ENCODE measurements at places on chromosomes 4 and X.

DNA sequence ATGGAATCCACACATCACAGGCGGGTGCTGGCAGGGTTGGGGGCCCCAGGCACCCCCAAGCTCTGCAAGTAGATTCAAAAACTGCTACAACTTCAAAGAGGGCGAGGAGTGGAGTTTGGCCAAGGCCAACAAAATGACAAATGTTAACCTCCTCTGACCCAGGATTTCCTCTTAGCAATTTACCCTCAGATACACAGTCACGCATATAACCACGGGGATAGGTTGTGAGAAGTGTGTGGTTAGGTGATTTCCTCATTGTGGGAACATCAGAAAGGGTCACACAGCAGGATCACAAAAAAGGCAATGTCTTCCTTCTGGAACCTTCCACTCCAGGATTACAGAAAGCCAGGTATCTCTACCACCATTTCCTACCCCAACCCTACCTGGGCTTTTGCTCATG lies 62.4 kb downstream of the C4orf50 start:
- no peak for DNase-seq

- DNase-seq: peak; percentile 37
These were observed 653 bp downstream of the BEX1 start for GRCh38 chrX:103063191-103063845.

DNA sequence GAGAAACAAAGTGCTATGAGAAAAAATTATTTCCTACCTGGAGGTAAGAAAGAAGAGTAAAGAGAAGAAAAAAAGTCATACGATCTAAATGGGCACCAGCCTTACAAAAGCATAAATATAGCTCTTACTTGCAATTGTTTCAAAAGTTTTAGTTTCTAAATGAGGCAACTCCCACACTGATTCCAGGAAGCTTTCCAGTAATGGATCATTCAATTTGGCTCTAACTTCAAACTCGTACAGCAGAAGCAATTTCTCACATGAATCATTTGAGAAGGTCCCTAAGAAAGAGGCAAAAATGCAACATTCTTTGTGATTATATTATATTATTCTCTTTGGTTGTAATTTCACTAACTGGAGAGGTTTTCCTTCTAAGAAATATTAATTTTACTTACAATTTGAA lies 109.9 kb downstream of the DLG3 start:
- no peak for DNase-seq

GRCh38 chrX:133482056-133482952 lies 67.0 kb upstream of the GPC4 start:
- DNase-seq: no peak

DNA sequence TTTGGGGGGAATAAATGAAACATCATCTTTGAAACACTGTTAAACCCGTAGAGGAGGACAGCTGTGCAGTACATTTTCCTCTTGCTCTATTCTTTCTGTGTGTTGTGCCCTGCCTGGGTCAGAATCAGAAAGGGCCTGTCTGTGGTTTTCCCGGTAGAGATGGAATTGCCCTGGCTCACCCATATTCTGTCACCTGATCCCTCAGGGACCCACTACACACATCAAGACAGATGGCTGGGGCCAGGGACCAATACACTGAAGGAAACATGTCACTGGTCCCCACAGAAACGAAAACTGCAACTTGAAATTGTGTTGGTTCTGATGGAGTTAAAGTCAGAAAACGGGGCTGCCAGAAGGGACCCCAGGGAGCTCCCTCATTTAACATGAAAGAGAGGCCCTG lies 114.9 kb downstream of the ZNF827 start:
- peak; percentile 75 for DNase-seq

DNA sequence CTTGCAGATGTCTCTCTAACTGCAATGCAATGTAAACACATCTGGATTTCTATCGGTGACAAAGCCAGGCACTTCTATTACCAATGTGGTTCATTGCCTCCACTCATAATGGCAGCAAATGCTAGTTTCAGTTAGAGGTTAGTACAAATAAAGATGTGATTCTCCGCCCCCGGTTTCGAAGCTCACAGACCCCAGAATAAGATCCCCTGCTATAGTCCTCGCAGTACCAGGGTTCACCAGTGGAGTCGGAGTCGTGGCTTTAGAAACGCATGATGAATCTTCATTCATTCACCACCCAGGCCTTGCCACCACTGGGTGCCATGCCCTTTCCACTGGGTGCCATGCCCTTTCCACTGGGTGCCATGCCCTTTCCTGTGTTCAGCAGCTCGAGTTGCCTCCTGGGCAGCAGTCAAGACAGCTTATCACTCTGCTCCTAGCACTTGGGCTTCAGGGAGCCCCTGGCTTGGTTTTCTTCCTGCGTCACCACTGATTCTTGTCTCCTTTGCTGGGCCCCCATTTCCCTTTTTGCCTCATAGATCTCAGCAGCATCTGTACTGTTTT lies 3.5 kb upstream of the NAA10 start:
- no peak for DNase-seq

GRCh38 chrX:114165537-114165936 lies 418.3 kb upstream of the HTR2C start:
- DNase-seq: no peak

DNA sequence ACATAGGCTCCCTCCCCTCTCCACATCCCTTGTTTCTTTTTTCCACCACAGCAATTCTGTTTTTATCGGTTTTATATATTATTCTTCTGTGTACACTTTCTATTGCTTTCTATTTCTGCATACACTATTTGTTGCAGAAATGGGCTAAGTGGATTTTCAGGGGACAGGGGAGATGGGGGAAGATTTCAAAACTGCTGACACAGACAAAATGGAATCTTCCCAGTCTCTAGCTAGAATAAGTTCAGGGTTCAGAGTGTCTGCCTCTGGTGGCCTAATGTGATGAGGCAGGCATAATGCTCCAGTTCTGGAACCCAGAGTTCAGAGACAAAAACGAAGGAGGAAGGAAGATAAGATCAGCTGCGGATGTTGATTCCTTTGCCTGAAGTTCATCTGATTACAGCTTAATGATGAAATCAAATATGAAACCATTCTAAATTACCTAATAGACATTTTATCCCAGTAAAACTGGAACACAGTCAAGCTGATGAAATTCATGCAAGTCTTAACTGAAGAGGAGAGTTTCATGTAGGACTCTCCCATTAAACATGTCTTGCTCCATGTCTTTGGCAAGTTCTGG lies 447.1 kb downstream of the AFF2 start:
- DNase-seq: no peak

- no peak for DNase-seq
These were observed 1284.0 kb downstream of the RAPGEF2 start for GRCh38 chr4:160386846-160387245.

GRCh38 chrX:75522565-75523431 lies at the start of gene ZDHHC15:
Gene ZDHHC15, minus strand, starts transcription at chrX:75523037. Its CDS starts 13 bp downstream, at chrX:75523024.
- DNase-seq: no peak

- DNase-seq: no peak
These were observed 225.2 kb upstream of the SLIT2 start for GRCh38 chr4:20026456-20026855.

- DNase-seq: no peak
These were observed 73.1 kb upstream of the ANKRD50 start for GRCh38 chr4:124785645-124786044.

- DNase-seq: peak; percentile 23
These were observed 64.1 kb downstream of the RLIM start for GRCh38 chrX:74550295-74550802.

- no peak for DNase-seq
These were observed 142.9 kb downstream of the BCOR start for GRCh38 chrX:39954851-39955250.

GRCh38 chr4:138686106-138686835 lies 329.3 kb upstream of the NOCT start:
- DNase-seq: no peak

GRCh38 chr4:152700151-152700550 lies 20.4 kb upstream of the TMEM154 start:
- no peak for DNase-seq

DNA sequence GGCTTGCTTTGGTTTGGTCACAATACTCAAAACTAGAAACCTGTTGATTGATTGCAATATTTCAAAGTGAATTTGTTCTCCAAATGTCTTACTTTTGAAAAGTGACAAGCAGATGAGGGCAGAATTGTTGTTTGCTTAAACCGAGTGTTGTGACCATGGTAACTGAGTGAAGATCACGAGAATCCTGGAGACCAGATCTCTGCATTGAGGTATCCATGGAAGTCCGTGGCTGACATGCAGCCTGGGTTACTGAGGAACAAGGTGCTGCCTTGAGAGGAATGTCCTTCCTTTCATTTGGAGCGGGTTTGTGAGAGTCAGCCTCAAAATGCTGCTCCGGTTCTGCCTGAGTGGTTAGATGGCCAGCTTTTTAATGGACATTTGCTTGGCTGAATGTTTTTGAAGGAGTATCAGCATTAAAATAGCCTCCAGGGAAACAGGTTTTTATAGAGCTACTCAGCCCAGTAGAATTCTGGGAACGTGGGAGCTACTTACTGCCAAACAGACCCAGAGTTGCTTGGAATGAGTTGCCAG lies 31.3 kb downstream of the NYX start:
- DNase-seq: no peak

DNA sequence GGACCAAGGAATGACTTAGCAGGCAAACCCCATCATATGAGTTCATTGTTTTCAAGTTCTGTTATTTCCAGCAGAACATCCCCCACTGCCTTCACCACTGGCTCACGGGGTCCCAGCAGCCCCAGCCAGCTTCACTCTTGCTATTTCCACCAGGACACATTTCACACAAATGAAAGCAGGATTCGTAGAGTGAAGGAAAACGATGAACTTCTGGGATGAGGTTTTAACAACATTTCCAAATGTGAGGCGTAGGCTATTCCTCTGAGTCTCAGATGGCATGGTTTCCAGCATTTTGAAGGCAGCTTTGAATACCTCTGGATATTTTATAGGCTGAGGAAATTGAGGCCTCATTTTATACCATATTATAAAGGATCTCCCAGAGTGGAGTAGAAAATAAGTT lies 32.9 kb upstream of the EGFL6 start:
- no peak for DNase-seq

GRCh38 chr4:102430461-102430910 lies 70.7 kb upstream of the NFKB1 start:
- DNase-seq: no peak

DNA sequence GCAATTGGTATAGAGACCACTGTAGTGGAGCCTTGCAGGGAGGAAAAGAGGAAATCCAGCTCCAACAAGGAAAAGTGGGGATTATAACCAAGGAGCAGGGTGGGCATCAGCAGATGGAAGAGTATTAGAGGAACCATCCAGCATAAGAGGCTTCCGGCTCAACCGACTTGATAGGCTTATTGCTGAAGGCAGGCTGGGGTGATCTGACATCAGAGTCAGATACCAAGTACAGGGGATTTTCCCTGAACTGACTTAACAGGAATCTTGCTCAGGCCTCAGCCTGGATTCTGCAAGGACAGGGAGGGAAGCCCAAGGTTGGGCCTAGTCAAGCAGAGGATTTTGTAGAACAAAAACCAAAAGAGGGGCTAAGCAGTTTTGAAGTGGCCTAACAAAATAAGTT lies 129.6 kb downstream of the DCLK2 start:
- DNase-seq: no peak

DNA sequence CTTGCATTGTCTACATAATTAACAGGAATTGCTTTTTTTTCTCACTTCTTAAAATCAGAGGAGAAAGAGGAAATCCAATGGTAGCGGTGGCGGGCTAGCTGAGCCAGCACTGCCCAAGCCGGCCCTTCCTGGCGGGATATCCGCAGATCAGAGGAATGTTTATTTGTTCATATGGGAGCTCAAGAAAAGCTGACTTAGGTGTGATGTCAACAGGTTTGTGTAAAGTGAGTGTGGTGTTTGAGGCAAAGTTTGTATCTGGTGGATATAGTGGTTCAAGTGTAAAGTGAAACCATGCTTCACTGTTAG lies 466 bp upstream of the SLC39A8 start:
- no peak for DNase-seq

- peak; percentile 64 for DNase-seq
These were observed 811 bp downstream of the FLNA start for GRCh38 chrX:154373340-154374306.

GRCh38 chrX:38061335-38061734 lies 55.0 kb downstream of the SYTL5 start:
- DNase-seq: no peak

GRCh38 chr4:124090021-124090420 lies 622.5 kb downstream of the ANKRD50 start:
- no peak for DNase-seq

DNA sequence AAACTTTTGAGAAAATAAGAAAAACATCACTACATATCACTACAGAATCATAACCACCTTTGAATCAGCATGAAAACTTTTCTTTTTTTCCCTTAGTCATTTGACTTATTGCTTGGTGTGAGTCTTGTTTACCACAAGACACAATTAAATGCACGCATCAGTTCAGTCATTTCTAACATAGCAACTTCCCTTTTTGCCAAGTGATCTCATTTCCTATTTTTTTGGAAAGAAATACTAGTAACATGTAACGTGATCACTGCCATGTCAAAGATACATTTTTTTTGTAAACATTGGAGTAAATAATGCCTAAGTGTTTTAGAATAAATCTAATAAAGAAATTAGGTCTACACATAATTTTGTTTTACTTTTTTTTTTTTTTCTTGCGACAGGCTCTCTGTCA lies 5.1 kb upstream of the CXCL8 start:
- no peak for DNase-seq

DNA sequence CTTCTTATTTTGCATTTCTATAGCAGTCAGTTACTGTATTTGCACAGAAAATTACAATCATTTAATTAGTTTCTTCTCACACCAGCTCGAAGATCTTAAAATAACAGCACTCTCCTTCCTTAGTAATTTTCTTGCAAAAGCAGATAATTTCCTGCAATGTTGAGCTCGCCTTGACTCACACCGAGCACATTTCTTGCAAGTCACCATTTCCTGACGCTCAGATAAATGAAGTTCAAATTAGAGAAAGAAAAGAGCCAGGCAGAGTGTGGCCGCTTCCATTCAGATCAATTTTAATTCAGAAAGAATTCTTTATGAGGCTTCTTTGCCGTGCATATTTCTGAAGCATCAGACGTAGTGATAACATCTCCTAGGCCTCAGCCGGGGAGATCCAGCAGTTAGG lies 10.1 kb downstream of the SORCS2 start:
- no peak for DNase-seq

DNA sequence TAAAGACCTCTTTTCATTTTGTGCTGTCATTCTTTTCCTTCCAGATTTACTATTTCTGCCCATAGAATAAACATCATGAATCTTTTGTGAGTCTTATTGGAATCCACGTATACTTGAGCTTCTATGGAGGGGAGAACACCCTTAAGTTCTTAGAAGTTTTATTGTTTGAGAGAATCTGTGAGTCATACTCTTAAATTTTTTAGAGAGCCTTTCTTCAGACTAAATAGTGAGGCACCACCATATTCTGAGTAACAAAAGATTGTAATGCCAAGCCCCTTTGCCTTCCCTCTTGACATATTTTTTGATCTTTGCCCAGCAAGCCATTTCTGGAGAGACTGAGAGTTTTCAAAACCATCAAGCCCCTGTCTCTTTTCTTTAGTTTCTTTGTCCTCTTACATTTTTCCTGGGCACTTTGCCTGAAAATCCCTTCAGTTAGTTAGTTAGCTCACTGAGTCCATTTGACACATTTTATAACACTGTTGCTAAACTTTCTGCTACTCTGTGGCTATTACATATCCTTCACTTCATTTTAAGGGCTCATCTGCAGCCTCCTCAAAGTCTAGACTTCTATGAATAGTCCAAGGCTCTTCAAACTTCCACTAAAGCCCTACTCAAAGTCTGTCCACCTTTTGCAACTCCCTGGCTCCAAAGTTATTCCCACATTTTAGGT lies 65.3 kb upstream of the NDUFC1 start:
- no peak for DNase-seq
